ENCODE measurements at places on chromosomes 13 and 19.

DNA sequence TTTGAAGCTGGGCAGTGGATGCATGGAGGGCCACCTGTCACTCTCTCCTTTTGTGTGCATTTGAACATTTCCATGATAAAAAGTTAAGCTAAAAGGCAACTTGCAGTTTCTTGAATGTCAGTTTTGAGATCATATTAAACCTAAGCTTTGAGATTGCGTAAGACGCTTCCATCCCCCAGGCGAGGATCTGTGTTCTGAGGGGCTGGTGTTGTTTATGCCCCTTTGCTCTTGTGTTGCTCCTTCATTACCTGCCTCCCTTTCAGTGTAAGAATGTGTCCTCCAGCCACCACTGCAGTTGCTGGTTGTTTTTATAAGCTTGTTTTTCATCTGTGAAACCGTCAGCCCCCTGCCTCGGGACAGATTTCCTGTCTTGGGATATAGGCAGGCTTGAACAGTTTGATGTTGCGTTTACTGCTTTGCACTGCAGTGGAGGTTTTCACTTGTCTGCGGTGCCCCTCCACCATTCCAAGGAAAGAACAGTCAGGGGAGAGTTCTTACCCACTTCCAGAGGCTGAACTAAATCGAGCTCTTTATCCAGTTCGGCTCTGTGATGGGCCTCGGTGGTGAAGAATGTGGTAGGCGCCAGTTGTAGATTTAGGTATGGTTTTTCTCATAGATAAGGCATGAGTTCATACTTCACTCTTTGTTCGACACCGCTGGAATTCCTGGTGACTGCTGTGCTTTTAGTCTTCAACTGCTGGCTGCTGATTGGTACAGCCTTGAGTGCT lies 96.8 kb downstream of the ARHGEF7 start:
- no peak overlapping the region for H3K4me3 ChIP-seq
- no peak for DNase-seq
- H3K27me3 ChIP-seq, result no peaks in the 10 kb centered on the region

- DNase-seq, result no peak
- H3K36me3 ChIP-seq, result peaks cover 6% of the 10 kb centered on the region
- H3K4me1 ChIP-seq, result peaks cover 46% of the 10 kb centered on the region
- peaks cover 55% of the 10 kb centered on the region for H3K27me3 ChIP-seq
Measured at GRCh38 chr13:78609464-78610205, 6.3 kb upstream of the POU4F1 start.

GRCh38 chr19:45200568-45200967 lies 22.0 kb downstream of the BLOC1S3 start:
- H3K4me1 ChIP-seq, result no peaks in the 10 kb centered on the region
- H3K27me3 ChIP-seq, result no peaks in the 10 kb centered on the region
- H3K36me3 ChIP-seq, result peaks cover 2% of the 10 kb centered on the region
- DNase-seq, result no peak

- H3K4me1 ChIP-seq, result peaks cover 6% of the 10 kb centered on the region
- H3K27ac ChIP-seq, result peak overlapping the region; percentile 30
- H3K4me3 ChIP-seq, result no peak overlapping the region
- peaks cover 3% of the 10 kb centered on the region for H3K36me3 ChIP-seq
- no peak for DNase-seq
Measured at GRCh38 chr13:110965038-110965754, 50.3 kb upstream of the ANKRD10 start.
